ENCODE measurements at places on chromosomes 5 and 9.

DNA sequence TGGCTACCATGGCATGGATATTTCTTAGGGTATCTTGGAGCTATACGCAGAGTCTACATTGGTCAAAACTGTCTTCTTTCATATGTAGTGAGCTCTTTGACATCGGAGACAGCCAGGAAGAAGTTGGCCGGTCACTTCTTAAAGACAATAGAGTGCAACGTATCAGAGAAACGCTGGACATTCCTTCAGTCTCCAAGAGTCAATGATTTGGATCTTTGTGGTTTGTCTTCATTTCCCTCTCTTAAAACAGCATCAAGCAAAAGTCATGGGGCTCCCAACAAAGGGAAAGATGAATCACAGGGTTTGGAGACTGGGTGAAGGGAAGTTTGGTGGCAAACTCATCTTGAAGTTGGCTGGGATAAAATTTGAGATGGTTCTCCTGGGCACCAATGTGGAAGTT lies 320.1 kb downstream of the AGTPBP1 start:
- no peak for DNase-seq

GRCh38 chr9:86794391-86795046 lies 152.8 kb downstream of the GAS1 start:
- no peak for DNase-seq

DNA sequence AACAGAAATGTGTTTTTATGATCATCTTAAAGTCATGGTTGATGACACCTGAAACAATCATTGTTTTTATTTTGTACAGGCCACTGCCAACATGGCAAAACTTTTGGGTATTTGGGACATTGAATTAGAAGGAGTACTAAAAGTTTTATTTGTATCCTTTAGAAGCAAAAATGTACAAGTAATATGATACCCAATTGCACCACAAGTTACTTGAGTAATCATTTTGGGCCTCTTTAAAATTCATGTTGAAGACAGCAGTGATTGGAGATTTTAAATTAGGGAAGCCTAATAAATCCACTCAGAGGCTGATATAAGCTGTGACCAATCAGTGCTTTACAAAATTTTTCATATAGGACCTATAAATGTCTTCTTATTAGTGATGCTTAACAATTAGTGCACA lies 212.9 kb downstream of the MARCHF11 start:
- DNase-seq, result no peak

GRCh38 chr5:80198920-80199319 lies 56.9 kb downstream of the SERINC5 start:
- no peak for DNase-seq

- no peak for DNase-seq
These were observed at the start of gene GPR107 for GRCh38 chr9:130053504-130054324. TSS of gene GPR107 (plus strand) at chr9:130053906. CDS start at chr9:130053933, 27 bp downstream.

GRCh38 chr9:117046666-117047327 lies 359.7 kb downstream of the TRIM32 start:
- DNase-seq, result no peak

GRCh38 chr5:58940446-58940845 lies 357.6 kb downstream of the RAB3C start:
- DNase-seq, result no peak

DNA sequence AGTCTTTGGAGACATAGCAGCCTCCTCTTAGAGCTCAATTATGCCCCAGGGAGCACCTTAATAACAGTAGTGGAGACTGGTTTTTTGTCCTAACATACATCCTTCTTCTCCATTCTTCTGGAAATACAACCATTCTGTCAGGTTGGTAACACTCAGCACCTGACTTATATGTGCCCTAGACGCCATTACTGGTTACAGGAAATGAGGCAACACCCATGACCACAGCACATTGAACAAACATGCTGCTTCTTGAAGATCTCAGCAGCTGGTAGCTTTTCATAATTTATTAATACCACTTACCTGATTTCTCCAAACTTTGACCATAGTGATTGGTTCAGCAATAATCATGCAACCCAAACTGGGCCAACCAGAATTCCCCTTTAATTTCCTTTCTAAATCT lies 25.1 kb upstream of the TRPM3 start:
- no peak for DNase-seq

GRCh38 chr5:75048457-75048953 lies 3.9 kb downstream of the GCNT4 start:
- DNase-seq, result no peak

Data from Panc1 (cell line).